ENCODE measurements at places on chromosomes 12 and 14.
A peak's percentile ranks its signal among the peaks of the same experiment; 100 is the strongest.

- peak; percentile 85 for DNase-seq
Observed at GRCh38 chr12:124328116-124328515, 33.2 kb downstream of the RFLNA start.

GRCh38 chr14:53900499-53900898 lies 56.1 kb downstream of the BMP4 start:
- no peak for DNase-seq

- no peak for DNase-seq
Observed at GRCh38 chr14:77125281-77125801, 16.2 kb downstream of the ZDHHC22 start.

DNA sequence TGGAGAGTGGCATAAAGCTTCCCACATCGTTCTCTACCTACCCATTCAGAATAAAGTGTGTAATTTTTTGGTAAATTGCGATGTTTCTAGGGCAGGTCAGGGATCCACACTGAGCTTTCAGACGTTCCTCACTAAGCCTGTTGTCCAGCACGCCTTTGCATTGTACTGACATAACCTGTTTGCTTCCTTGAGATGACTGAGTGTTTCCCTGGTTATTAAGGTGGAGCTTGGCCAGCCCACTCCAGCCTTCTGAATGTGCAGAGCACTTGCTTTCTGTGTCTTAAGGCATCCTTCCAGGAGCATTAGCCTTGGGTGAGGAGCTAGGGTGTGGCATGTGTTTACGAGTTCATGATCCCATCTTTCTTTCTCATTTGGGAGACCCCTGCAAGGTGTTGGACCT lies 96.4 kb downstream of the TMEM260 start:
- DNase-seq, result no peak

DNA sequence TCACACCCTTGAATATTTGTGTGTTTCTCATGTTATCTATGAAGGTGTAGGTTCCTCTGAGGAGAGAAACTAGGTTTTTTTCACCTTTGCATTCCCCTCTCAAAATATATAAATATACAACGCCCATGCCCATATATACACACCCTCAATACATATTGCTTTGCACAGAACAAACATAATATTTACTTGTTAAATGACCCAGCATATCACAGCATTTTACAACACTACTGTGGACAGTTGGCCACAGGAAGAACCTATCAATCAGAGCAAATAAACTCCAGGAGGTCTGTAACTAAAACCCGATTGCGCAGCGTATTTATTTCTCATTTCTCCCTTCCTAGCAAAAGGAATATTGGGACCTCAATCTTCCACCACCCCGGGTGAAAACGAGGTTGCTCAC lies 196.0 kb downstream of the SLC5A8 start:
- DNase-seq, result no peak

GRCh38 chr14:102517392-102518062 lies 8.0 kb upstream of the ANKRD9 start:
- peak; percentile 48 for DNase-seq

GRCh38 chr14:101939646-101940170 lies 24.7 kb upstream of the DYNC1H1 start:
- DNase-seq, result no peak

DNA sequence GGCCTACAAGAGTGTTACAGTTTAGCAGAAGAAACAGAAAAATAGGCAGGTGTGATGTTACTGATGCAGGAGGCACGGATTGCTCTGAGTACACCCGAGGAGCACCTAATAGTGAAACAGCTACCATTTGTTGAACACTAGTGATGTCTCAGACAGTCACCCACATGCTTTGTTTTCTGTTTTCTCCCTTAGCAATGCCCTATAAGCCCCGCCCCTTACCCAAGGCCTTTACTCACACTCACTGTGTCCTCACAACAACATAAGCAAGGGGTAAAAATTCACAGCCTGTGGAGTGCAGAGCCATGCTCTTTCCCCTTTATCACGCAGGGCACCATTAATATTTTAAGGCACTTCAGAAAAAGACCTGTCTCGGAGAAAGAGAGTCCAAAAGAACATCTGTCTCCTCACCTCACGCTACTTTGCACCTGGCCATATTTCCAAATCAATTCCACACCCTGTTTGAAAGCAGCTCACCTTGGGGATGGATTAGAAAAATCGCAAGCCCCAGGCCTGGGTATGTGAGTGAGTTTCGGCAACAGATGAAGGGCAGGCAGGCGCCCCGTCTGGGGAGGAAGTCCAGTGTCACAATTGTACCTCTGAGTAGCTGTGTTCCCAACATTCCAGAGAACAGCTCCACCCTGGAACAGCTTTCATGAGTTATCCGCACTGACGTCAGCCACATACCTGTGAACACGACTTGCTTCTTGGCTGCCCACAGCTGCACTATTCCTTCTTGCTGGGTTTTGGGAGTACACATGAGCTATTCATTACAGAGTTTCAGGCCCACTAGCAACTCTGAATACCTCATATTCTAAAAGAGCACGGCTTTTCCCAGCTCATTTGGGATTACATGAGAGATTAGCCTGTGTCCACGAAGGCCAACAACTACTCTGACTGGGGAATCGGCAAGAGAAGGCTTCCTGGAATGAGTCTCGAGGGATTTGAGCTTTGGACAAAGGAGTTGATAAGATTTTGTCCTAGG lies 26.0 kb downstream of the MAPK1IP1L start:
- peak; percentile 37 for DNase-seq

DNA sequence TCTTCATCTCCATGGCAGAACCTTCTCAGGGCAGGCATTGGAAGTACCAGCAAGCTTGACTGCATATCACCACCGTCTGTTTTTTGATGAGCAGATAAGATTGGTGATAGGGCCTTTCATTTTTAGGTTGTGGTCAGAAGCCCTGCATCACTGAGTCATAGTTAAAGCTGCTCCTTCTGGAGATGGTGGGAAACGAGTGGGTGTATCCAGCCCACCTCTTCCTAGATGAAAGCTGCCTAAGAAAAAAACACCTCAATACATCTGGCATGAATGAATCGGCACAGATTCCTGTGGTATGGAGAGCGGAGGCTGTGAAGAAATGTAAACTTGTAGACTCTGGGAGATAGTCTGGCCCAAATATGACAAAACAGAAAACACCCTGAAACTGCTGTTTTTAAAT lies 248.7 kb upstream of the EGLN3 start:
- DNase-seq, result no peak

- DNase-seq, result no peak
Observed at GRCh38 chr12:46065412-46066166, 75.2 kb upstream of the SCAF11 start.

Data from WERI-Rb-1 (cell line).